Chondrocyte (in vitro differentiated cells): ENCODE measurements at places on chromosomes 16 and 17. TPM values are rescaled to one million over a fixed set of nuclear protein-coding genes. Genes with fewer than 3 reads are reported as not detected.

- no peak for DNase-seq
- H3K36me3 ChIP-seq = peaks cover 2% of the 10 kb centered on the region
- no peaks in the 10 kb centered on the region for H3K4me1 ChIP-seq
- H3K27ac ChIP-seq = no peak overlapping the region
- H3K4me3 ChIP-seq = no peak overlapping the region
Measured at GRCh38 chr16:55597928-55598327, 31.4 kb downstream of the CAPNS2 start.

DNA sequence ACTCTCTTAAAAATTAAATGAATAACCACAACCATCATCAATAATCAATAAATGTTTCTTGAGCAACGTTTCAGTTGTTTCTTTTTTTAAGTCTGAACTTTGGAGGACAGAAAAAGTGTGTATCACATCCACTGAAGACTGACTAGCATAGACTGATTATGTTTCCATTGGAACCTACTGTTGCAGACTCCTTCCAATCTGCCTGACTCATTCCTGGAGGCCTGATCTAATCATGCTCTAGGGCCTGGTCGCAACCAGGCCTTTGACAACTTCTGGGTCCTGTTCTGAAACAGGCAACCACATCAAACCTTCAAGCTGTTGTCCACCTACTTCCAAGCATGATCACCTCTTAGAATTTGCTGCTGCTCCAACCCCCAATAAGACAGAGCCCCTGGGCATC lies 109.2 kb upstream of the NUDT7 start:
- no peak for DNase-seq
- peaks cover 3% of the 10 kb centered on the region for H3K27me3 ChIP-seq
- no peaks in the 10 kb centered on the region for H3K4me1 ChIP-seq
- H3K36me3 ChIP-seq = no peaks in the 10 kb centered on the region

GRCh38 chr17:5672815-5673430 lies 88.6 kb upstream of the NLRP1 start:
- no peaks in the 10 kb centered on the region for H3K36me3 ChIP-seq
- no peak for DNase-seq
- peaks cover 28% of the 10 kb centered on the region for H3K27me3 ChIP-seq
- no peak overlapping the region for H3K27ac ChIP-seq
- H3K4me1 ChIP-seq = no peaks in the 10 kb centered on the region

- no peak for DNase-seq
- no peaks in the 10 kb centered on the region for H3K4me1 ChIP-seq
- H3K4me3 ChIP-seq = no peak overlapping the region
- H3K27me3 ChIP-seq = peaks cover 28% of the 10 kb centered on the region
Measured at GRCh38 chr16:81873843-81874752, 95.0 kb downstream of the PLCG2 start.

DNA sequence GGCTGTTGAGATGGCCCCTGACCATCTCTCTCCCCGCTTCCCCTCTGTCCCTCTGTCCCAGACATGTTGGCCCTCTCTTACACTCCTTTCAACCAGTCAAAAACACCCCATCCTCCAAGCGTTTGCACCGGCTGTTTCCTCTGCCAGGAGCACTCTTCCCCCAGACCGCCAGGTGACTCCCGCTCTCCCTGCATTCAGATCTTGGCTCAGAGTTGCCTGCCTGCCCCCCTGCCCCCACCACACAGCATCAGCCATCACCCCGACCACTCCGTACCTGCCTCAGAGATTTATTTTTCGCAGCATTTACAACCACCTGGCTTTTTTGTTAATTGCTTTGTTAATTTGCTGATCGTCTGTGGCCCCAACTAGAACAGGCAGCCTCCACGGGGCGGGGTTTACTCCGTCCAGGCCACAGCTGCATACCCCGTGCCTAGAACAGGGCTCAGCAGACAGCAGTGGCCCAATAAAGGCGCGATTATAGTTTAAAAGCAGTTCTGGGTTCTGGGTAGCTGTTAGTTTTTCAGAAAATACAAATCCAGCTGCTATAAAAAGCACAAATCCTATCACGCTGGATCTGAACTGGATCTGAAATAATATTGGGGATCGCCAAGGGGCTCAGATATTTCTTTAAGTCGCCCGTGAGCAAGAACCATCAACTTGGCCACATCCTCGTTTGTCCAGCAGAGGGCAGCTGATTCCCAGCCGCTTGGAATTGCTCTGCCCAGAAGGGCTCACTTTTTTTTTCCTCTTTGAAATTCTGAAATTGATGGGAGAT lies 173.6 kb downstream of the IRF8 start:
- no peaks in the 10 kb centered on the region for H3K4me1 ChIP-seq
- H3K4me3 ChIP-seq = no peak overlapping the region
- no peaks in the 10 kb centered on the region for H3K36me3 ChIP-seq

GRCh38 chr17:77704048-77704815 lies 254.3 kb upstream of the TNRC6C start:
- DNase-seq = no peak
- no peaks in the 10 kb centered on the region for H3K4me1 ChIP-seq
- peaks cover 9% of the 10 kb centered on the region for H3K36me3 ChIP-seq
- H3K4me3 ChIP-seq = no peak overlapping the region
- peaks cover 34% of the 10 kb centered on the region for H3K27me3 ChIP-seq

DNA sequence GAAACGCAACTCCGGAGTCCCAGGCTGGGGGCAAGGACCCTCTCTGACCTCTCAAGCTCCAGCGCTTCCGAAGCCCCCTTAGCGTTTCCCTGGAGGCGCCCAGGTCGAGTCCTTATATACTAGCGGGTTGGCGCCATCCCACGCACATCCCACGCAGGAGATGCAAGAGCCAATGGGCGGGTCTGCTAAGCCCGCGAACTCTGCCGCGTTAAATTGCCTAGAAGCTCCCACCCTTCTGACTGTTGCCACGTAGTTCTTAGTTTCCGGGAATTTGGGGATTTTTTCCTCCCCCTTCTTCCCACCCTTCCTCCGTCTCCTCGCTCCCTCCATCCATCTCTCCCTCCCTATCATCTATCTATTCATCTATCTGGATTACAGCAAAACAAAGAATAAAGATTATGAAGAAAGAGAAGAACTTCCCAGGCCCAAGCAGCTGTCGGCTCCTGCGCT lies at the start of gene SLFN11:
TSS of gene SLFN11 (minus strand) at position 88 of the 450 bp plus-strand sequence. CDS start 9,814 bp downstream, outside the sequence.
- peak; percentile 78 for DNase-seq
- H3K27me3 ChIP-seq = peaks cover 52% of the 10 kb centered on the region
- peaks cover 29% of the 10 kb centered on the region for H3K4me1 ChIP-seq
- peak within 1 kb of the TSS; percentile 91 for H3K4me3 ChIP-seq
- peak within 1 kb of the TSS; percentile 99 for H3K27ac ChIP-seq
- peaks cover 10% of the 10 kb centered on the region for H3K36me3 ChIP-seq

GRCh38 chr16:72410492-72410891 lies 238.5 kb upstream of the PMFBP1 start:
- peaks cover 6% of the 10 kb centered on the region for H3K36me3 ChIP-seq
- H3K27me3 ChIP-seq = no peaks in the 10 kb centered on the region
- H3K4me3 ChIP-seq = no peak overlapping the region

DNA sequence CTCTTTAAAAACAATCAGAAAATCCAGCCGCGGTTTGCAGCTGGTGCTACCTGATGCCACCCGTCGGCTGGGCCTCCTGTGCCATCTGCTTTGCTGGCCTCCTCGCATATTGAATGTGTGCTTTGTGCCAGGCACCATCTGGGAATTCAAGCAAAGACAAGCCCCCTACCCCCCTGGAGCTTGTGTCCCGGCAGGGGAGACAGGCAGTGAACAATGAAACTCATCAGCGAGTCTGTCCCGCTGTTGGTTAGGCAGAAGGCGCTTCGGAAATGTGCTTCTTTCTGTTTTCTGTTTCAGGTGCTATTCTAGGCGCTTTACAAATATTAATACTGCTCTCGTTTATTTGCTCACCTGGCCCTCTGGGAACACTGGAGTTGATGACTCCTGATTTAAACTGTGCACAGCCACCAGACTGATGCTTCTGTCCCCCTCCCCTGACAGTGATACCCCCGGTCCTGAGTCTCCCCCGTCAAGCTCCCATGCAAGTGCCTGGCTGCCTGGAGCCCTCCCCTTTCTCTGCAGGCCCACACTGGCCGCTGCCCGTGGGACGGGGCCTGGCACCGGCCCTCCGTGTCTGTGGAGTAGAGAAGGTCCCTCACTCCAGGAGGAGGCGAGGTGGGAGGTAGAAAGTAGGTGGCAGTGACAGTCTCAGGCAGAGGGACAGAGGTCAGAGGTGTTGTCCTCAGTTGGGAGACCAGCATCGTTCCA lies 126.1 kb upstream of the PLCG2 start:
- no peak for DNase-seq
- H3K36me3 ChIP-seq = peaks cover 5% of the 10 kb centered on the region
- no peaks in the 10 kb centered on the region for H3K27me3 ChIP-seq
- H3K27ac ChIP-seq = no peak overlapping the region

DNA sequence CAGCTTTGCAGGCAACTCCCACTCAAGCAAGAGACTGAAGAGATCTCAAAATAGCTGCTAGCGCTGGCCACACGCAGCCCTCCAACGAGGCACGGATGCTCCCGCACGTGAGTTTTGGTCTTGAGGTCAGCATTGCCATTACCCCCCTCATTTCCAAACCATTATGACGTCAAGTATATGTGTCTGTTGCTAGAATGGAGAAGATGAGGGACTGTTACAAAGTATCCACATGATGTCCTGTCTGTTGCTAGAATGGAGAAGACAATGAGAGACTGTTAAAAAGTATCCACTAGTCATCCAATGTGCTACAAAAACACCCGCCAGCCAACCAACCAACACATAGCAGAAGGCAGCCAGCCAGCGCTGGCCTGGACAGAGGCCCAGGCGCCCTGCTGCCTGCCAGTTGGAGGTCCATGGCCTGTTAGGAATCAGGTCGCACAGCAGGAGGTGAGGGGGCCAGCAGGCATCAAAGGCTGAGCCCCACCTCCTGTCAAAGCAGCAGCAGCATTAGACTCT lies 24.8 kb downstream of the KLHDC4 start:
- H3K27ac ChIP-seq = no peak overlapping the region
- H3K36me3 ChIP-seq = peaks cover 11% of the 10 kb centered on the region
- H3K4me3 ChIP-seq = no peak overlapping the region
- no peaks in the 10 kb centered on the region for H3K4me1 ChIP-seq
- DNase-seq = no peak
- no peaks in the 10 kb centered on the region for H3K27me3 ChIP-seq

DNA sequence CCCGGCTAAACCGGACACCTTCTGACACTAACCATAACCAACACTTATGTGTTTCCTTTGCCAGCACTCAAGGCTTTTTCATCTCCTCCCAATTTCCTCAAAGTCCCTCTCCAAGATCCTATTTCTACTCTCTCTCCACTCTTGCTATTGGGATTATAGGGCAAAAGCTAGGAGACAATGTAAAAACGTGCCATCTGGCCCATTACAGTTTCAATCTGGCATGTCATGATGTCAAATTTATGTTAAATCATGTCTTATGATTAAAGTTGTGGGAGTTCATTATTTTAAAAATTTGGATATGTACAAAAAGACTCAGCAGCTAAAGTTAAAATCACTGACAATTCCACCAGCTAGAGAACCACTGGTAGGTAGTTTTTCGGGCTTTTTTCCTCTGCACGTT lies 77.3 kb downstream of the ZFHX3 start:
- H3K27me3 ChIP-seq = no peaks in the 10 kb centered on the region
- no peak for DNase-seq
- peaks cover 15% of the 10 kb centered on the region for H3K36me3 ChIP-seq
- H3K27ac ChIP-seq = peak overlapping the region; percentile 62
- peaks cover 78% of the 10 kb centered on the region for H3K4me1 ChIP-seq

DNA sequence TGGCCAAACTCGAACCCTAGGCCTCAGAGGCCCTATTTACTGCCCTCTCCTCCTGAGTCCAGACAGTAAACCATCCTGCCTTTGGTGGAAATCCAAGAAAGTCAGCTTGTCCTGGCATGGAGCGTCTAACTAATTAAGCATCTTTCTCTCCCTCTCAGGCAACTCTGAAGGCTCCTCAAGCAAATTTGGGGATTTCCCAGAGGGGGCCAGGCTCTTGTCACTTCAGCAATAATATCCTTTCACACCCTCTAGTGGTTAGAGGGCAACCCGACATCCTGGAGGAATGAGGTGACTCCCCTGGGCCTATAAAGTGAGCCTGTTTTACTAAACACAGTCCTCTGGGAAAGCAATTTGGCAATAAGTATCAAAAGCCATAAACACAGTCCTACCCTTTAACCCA lies 60.4 kb downstream of the NOG start:
- no peak overlapping the region for H3K4me3 ChIP-seq
- DNase-seq = no peak
- H3K27me3 ChIP-seq = peaks cover 8% of the 10 kb centered on the region
- H3K4me1 ChIP-seq = no peaks in the 10 kb centered on the region
- H3K36me3 ChIP-seq = peaks cover 4% of the 10 kb centered on the region
- no peak overlapping the region for H3K27ac ChIP-seq

- H3K36me3 ChIP-seq = no peaks in the 10 kb centered on the region
- H3K27ac ChIP-seq = no peak overlapping the region
- H3K4me1 ChIP-seq = peaks cover 22% of the 10 kb centered on the region
- no peaks in the 10 kb centered on the region for H3K27me3 ChIP-seq
- H3K4me3 ChIP-seq = no peak overlapping the region
Measured at GRCh38 chr17:71237903-71238538, 882.8 kb upstream of the SOX9 start.

DNA sequence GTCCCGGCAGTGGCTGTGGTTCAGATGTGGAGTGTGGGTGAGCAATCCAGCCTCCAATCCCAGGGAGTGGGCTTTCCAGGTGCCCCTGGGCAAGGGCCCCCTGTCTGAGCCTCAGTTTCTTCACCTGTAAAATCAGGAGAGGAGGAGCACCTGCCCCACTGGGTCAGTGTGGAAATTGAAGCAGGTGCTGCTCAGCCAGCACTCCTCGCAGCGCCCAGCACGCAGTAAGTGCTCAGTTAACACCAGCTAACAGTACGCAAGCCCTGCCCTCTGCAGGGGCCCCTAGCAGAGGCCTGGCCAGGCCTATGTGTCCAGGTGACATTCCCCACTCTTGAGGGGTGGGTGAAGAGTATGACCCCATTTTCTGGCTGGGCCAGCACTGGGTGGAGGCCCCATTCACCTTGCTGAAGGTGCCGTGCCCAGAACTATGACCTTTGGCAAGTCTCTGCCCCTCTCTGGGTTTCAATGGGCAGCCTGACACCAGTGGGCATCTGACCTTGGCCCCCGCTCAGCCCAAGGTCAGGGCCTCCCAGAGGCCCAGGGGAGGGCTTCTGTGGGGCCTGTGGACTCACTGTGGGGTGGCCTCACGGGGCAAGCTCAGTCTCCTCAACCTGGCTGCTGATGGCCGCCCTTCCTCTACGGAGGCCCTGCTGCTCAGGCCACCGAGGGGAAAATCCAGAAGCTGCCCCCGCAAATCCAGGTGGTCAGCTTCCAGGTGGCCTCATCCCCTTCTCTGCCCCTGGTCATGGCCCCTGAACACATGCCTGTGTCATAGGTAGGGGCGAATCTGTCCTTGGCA lies 2.5 kb downstream of the MTSS2 start:
- peak overlapping the region; percentile 17 for H3K27ac ChIP-seq
- DNase-seq = peak; percentile 83
- H3K4me1 ChIP-seq = peaks cover 65% of the 10 kb centered on the region

- DNase-seq = peak; percentile 59
- H3K27ac ChIP-seq = no peak overlapping the region
- no peaks in the 10 kb centered on the region for H3K4me1 ChIP-seq
Measured at GRCh38 chr16:86530251-86531190, 20.2 kb downstream of the FOXF1 start.

The SOCS1 gene
- total RNA-seq = 2.7 to 4.6 TPM (median 3.6 TPM) in 3 replicates

The CACNG3 gene
- total RNA-seq = not detected in 3 replicates

The MGAT5B gene
- 0.20 to 0.33 TPM (median 0.31 TPM) in 3 replicates for total RNA-seq

The OMG gene
- total RNA-seq = not detected in 3 replicates

The FHOD1 gene
- 32.9 to 50.1 TPM (median 35.6 TPM) in 3 replicates for total RNA-seq
